ENCODE measurements at places on chromosomes 6 and 20. TPM values are rescaled to one million over a fixed set of nuclear protein-coding genes. Genes with fewer than 3 reads are reported as not detected.

DNA sequence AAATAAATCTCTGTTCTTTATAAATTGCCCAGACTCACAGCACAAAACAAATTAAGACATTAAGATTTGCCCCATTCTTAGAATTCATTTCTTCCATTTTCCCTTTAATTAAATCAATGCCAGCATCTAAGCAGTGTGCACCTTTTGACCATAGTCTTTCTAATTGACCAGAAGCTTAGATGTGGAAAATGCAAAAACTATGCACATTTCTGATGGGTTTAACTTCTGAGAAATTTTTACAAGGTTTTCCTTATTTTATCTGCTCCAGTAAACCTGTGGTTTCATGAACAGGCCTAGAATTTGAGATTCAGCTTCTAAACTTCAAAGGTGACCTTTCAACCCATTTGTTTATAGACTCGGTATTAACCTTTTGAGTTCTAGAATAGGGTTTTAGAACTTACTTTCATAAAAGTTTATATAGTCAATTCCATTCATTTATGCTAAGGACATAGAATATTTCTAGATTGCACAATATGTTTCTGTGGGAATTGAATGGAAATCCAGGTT is 437.8 kb upstream of the HSF2 start:
- no peak for DNase-seq
- H3K4me1 ChIP-seq = no peaks in the 10 kb centered on the region
- no peaks in the 10 kb centered on the region for H3K27me3 ChIP-seq
- no peak overlapping the region for H3K27ac ChIP-seq

Gene ADAT2
- 10.7 TPM for total RNA-seq

DNA sequence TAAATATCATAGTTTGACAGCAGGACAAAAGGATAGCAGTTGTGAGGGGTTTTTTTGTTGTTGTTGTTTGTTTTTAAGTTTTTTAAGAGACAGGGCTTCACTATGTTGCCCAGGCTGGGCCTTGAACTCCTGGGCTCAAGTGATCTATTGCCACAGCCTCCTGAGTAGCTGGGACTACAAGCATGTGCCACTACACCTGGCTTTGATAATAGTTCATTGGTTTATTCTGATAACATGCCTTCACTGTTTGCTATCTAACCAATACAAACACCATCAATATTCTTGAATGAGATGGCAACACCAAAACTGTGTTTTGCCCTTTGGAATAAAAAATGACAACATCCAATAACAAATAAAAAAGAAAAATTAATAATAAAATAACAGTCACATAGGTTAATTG is 41.2 kb downstream of the FAM184A start:
- no peaks in the 10 kb centered on the region for H3K27me3 ChIP-seq
- H3K36me3 ChIP-seq = no peaks in the 10 kb centered on the region
- no peak overlapping the region for H3K4me3 ChIP-seq
- H3K27ac ChIP-seq = no peak overlapping the region

DNA sequence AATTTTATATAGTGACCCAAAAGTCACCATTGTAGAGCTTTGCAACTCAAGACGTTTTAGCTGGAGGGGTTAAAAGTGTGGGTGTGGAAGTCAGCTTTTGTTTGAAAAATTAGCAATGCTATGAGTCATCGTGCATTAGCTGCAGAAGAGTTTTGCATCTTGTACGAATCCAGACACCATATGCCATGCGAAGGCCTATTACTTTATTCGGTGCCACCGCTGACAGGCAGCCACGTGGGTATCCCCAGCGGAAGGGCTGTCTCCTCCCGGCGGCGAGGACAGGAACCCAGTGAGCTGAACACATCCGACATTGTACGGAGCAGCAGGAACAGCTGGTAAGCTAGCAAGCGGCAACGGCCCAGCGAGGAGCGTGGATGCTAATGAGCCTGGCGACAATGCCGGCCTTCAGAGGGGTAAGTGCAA is 84.4 kb downstream of the INSM1 start:
- DNase-seq = peak; percentile 91
- H3K27ac ChIP-seq = no peak overlapping the region
- peak overlapping the region; percentile 53 for H3K4me3 ChIP-seq

Gene MCM8
- total RNA-seq = 5.4 TPM

- DNase-seq = no peak
- H3K27ac ChIP-seq = no peak overlapping the region
- peaks cover 4% of the 10 kb centered on the region for H3K27me3 ChIP-seq
- no peaks in the 10 kb centered on the region for H3K36me3 ChIP-seq
- H3K4me3 ChIP-seq = no peak overlapping the region
Observed at GRCh38 chr20:10179574-10180298, 38.9 kb upstream of the SNAP25 start.

Gene ETV7
- total RNA-seq = 2.5 TPM

Gene SPEF1
- total RNA-seq = not detected

Gene VARS1
- total RNA-seq = 32.4 TPM

- DNase-seq = no peak
- H3K27me3 ChIP-seq = no peaks in the 10 kb centered on the region
- peaks cover 42% of the 10 kb centered on the region for H3K4me1 ChIP-seq
- no peak overlapping the region for H3K27ac ChIP-seq
- no peak overlapping the region for H3K4me3 ChIP-seq
Observed at GRCh38 chr20:17950670-17951069, 17.9 kb downstream of the SNX5 start.

DNA sequence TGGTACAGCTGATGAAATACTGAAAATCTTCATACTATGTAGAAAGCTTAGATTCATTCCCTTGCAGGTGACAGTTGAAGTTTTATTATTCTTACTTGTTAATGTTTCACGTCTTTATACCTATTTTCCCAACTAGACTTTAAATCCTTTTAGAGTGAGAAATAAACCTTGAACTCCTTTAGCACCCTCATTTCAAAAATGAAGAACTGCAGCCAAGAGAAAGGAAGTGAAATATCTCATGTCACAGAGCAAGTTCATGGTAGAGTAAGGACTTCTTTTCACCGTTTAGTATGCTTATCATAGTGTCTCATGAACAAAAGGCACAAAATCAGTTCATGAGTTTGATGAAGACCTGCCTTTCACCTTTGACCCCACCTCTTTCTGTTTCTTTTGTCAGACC is 38.5 kb downstream of the ORC3 start:
- DNase-seq = no peak
- H3K27me3 ChIP-seq = no peaks in the 10 kb centered on the region
- H3K4me3 ChIP-seq = no peak overlapping the region
- no peaks in the 10 kb centered on the region for H3K36me3 ChIP-seq

DNA sequence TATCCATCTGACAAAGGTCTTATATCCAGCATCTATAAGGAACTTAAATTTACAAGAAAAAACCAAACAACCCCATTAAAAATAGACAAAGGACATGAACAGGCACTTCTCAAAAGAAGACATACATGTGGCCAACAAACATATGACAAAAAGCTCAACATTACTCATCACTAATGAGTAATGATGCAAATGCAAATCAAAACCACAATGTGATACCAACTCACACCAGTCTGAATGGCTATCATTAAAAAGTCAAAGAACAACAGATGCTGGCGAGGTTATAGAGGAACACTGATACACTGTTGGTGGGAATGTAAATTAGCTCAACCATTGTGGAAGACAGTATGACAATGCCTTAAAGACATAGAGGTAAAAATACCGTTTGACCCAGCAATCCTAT is 13.9 kb downstream of the MACROD2 start:
- H3K4me3 ChIP-seq = no peak overlapping the region
- H3K4me1 ChIP-seq = no peaks in the 10 kb centered on the region
- no peaks in the 10 kb centered on the region for H3K27me3 ChIP-seq
- no peak overlapping the region for H3K27ac ChIP-seq

- no peaks in the 10 kb centered on the region for H3K36me3 ChIP-seq
- H3K27ac ChIP-seq = peak overlapping the region; percentile 84
- no peaks in the 10 kb centered on the region for H3K27me3 ChIP-seq
- H3K4me1 ChIP-seq = peaks cover 40% of the 10 kb centered on the region
Observed at GRCh38 chr6:14656078-14656521, 538.5 kb downstream of the CD83 start.

- peaks cover 68% of the 10 kb centered on the region for H3K4me1 ChIP-seq
- peak; percentile 65 for DNase-seq
- H3K4me3 ChIP-seq = no peak overlapping the region
- peaks cover 35% of the 10 kb centered on the region for H3K36me3 ChIP-seq
- no peak overlapping the region for H3K27ac ChIP-seq
Observed at GRCh38 chr20:17645546-17646208, 36.4 kb downstream of the RRBP1 start.

Gene CASS4
- 15.5 TPM for total RNA-seq

DNA sequence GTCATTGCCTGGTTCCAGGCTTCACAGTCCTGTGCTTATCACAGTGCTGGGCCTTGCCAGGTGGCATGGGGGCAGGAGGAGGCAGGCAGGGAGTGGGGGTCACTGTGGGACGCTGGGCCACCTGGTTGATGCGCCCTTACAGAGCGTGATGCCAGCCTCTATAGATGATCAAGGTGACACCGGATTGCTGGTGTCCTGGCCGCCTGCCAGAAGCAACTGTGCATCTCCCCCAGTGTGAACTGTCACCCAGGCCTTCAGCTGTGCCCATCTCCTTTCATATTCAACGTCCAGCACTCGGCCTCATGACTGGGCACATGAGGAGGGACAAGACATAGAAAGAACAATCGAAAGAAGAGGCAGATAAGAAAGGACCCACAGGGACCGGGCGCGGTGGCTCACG is 318.9 kb downstream of the TAF4 start:
- no peaks in the 10 kb centered on the region for H3K36me3 ChIP-seq
- H3K27ac ChIP-seq = no peak overlapping the region
- H3K4me3 ChIP-seq = no peak overlapping the region
- DNase-seq = peak; percentile 56
- H3K27me3 ChIP-seq = no peaks in the 10 kb centered on the region
- H3K4me1 ChIP-seq = no peaks in the 10 kb centered on the region

DNA sequence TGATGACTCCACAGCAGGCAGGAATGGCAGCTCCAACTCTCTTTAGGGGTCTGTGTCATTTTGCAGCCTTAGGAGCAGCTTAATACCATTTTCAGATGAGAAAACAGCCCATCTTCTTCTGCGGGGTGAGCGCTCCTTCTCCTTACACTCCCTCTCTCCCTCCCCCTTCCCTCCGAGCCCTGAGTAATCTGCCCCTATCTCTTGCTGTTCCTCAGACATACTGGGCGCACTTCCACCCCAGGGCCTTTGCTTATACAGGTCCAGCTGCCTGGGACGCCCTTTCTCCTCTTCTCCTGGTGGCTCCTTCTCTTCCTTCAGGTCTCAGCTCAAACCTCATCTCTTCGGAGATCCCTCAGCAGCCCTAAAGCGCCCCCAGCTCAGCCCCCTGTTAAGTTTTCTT is 54.8 kb downstream of the SNAI1 start:
- H3K36me3 ChIP-seq = no peaks in the 10 kb centered on the region
- H3K27me3 ChIP-seq = no peaks in the 10 kb centered on the region
- no peak for DNase-seq
- H3K4me1 ChIP-seq = peaks cover 13% of the 10 kb centered on the region
- no peak overlapping the region for H3K27ac ChIP-seq

Gene MTFR2
- 4.6 TPM for total RNA-seq

GRCh38 chr20:370977-371754 is 9.4 kb upstream of the TRIB3 start:
- H3K27me3 ChIP-seq = no peaks in the 10 kb centered on the region
- no peaks in the 10 kb centered on the region for H3K36me3 ChIP-seq
- peak overlapping the region; percentile 32 for H3K27ac ChIP-seq
- DNase-seq = no peak

DNA sequence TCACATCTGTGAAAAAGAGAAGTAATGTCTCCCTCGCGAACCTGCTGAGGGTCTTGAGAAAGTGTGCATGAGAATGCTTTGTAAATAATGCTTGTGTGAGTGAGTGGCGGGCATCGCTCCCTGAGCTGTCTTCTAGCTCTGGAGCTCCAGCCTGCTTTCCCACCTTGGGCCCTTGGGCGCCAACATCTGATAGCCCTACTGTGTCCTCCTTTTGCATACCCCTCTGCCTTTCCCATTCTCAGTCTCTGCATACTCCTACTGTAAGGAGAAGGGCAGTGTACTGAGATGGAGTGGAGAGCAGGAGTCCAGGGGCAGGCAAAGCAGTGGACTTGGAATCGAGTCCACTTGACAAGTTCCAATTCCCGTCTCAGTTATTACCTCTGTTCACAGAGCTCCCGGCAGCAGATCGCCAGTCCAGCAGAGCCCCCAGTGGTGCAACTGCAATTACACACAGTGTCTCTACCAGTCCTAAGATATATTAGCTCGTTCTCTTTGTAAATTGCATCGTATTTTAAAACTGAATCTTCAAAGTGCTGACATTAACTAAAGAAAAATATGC is 847 bp upstream of the NCR2 start:
- DNase-seq = no peak
- peak overlapping the region; percentile 44 for H3K27ac ChIP-seq

Gene OTOR
- total RNA-seq = not detected

Gene WFDC10B
- not detected for total RNA-seq

DNA sequence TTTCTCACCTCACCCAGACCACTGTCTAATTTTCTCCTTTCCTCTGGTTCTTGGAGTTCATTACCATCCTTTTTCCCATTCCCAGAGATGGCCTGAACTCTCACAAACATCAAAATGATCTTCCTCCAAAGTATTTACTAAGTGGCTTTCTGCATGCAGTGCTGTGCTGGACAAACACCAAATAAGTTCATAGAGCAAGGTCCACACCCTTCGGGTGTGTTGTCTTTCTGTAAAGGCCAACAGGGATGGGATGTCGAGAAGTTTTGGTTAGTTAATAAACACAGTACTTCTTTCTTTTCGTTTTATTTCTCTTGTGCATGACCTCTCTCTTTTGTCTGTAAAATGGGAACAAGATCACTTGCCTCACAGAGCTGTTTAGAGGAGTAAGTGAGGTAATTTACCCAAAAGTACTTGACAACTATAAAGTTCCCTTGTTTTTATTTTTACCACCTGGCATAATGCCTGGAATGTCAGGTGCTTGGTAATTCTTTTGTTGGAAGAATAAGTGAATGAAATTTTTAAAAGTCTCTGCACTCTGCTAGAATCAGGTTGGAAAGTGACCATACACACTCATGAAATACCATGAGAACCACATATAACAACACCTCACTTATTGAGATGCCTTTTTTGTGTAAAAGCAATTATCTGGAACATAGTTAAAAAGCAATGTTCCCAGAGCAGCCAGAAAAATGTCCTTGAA is 22.8 kb upstream of the CCN6 start:
- no peaks in the 10 kb centered on the region for H3K36me3 ChIP-seq
- no peaks in the 10 kb centered on the region for H3K27me3 ChIP-seq
- H3K4me3 ChIP-seq = no peak overlapping the region
- no peak overlapping the region for H3K27ac ChIP-seq
- DNase-seq = no peak

DNA sequence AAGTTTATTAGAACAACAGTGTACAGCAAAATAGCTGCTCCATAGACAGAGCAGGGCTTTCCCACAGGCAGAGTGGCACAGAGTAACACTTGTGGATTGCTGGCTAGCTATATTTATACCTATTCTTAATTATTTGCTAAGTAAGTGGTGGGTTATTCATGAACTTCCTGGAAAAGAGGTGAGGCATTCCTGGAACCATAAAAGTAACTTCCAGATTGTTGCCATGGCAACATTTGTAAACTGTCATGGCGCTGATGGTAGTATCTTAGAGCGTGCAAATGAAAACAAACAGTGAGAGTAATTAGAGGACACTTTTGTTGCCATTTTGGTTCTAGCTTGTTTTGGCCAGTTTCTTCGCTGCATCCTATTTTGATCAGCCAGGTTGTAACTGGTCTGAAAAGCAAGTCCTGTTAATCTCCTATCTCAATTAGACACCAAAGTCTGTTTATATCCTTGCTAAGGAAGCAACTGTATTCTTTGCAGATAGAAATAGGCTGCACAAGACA is 23.9 kb downstream of the DEFB114 start:
- no peaks in the 10 kb centered on the region for H3K27me3 ChIP-seq
- no peak overlapping the region for H3K27ac ChIP-seq
- H3K36me3 ChIP-seq = no peaks in the 10 kb centered on the region
- no peak for DNase-seq
- H3K4me1 ChIP-seq = no peaks in the 10 kb centered on the region

GRCh38 chr6:43052842-43053544 is 658 bp downstream of the CUL7 start:
- no peaks in the 10 kb centered on the region for H3K27me3 ChIP-seq
- no peak for DNase-seq
- peaks cover 38% of the 10 kb centered on the region for H3K4me1 ChIP-seq
- peak overlapping the region; percentile 95 for H3K27ac ChIP-seq

Data from spleen (tissue), 13 donors.